Activated CD4-positive, alpha-beta T cell treated with anti-CD3 and anti-CD28 coated beads for 4 hours (primary cell): ENCODE measurements at places on chromosomes 12 and 14.

DNA sequence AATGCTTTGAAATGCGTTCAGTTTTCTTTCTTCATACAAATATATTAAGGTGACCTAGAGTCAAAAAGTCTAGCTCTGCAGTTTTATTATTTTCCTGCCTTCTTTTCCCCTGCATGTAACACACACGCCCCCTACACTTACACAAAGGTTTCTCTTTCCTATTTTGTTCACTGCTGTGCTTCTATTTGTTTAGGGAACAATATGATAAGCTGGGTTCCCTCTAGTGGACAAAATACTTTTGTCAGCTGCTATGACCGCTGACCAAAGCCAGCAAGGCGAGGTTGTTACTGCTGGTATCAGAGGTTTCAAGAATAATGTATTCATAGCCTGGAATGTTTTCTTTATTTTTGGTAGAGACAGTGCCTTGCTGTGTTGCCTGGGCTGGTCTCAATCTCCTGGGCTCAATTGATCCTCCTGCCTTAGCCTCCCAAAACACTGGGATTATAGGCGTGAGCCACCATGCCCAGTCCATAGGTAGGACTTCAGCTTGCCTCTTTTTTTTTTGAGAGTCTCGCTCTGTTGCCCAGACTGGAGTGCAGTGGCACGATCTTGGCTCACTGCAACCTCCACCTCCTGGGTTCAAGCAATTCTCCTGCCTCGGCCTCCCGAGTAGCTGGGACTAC is 33.4 kb downstream of the FNTB start:
- DNase-seq = no peak

- DNase-seq = no peak
Observed at GRCh38 chr14:77812028-77812427, 12.1 kb downstream of the ADCK1 start.

DNA sequence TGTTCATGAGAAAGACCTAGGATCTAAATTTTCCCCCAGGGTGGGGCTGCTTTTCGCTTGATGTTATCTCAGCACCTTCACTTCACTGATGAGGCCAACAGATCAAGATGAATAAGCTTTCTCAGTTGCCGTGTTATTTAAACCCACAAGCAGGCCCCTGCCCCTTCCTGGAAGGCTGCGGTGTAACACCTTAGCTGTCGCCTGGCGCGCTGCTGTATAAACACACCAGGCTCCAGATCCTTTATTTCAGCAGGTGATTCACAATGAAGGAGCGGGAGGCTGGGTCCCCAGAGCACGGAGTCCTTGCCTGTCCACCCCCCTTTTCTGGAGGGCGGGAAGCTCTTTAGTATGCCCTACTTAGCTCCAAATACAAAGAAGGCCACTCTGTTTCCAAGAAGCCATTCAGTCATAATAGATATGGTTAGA is 515.4 kb downstream of the FUT8 start:
- peak; percentile 49 for DNase-seq

DNA sequence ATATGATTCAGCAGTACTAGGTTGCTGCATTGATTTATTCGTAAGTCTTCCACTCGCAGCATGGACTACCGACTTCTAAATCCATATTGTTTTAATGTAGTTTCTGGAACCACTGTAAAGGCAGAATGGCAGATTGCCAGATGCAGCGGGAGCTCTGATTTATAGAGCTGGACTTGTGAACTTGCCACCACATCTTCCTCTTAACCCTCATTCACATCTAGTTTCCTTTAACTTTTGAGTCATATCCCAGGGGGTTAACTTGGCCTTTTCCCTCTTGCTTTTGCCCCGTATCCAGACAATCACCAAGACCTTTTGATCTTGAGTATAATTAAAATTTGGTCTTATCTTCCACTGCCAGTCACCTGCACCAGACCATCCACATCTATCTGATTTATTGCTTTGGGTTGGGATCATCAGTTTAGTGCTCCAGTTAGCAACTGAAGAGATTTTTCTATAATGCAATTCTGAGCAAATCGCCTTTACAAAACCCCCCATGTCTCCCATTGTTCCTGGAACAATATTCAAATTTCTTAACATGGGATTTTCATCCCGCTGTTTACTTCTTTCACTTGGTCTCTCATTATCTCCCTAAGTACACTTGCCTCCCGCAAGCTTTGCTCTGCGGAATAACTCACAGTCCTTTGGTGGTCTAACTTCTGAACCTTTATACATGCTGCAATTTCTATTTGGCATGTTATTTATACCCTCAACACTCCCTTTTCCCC is 130.5 kb downstream of the ACSS3 start:
- no peak for DNase-seq

- no peak for DNase-seq
Observed at GRCh38 chr12:41919526-41920261, 225.0 kb downstream of the GXYLT1 start.

DNA sequence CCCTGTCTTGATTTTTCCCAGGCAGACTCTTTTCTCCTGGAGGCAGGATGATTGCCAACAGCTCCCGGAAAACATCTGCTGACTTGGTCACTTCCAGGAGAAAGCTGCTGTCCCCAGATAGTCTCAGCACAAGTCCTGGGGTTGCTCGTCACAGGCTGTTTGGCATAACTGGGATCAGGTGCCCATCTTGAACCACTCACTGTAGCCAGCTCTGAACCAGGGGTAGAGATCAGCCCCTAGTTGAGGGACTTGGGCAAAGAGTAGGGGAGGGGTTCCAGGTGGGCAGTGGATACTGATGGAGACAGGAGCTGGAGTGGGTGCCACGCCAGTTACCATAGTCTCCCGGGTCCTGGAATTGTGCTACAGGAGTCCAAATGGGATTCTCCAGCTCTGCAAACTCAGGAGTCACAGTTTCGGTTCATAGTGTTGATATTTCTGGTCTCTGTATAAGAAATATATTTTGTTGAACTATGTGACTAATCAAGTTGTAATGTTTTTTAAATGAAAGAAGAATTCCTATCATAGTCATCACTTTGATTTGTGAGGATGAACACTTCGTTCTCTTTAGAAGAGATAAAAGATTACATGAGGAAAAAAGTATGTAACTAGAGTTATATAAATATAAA is 1154.5 kb downstream of the AACS start:
- no peak for DNase-seq

GRCh38 chr12:3436461-3437065 is 54.4 kb upstream of the PRMT8 start:
- no peak for DNase-seq

GRCh38 chr12:27828196-27828595 is 48.2 kb upstream of the MANSC4 start:
- DNase-seq = no peak

DNA sequence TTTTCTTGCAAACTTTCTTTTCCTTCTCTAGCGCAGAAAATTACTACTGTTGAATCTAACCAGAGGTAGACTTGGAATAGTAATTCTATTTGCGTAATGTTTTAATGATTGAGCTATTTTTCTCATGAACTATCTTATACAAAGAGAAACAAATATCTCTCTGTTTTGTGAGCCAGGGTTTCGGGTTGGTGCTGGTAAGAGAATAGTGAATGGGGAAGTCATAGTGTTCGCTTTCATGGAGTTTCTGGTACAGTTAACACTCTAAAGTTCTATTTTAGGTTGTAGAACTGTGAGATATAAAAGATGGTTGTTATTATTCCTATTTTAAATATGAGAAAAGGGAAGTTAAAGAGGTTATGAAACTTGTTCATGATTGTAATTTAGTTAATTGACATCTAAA is 6.6 kb downstream of the CLEC1B start:
- no peak for DNase-seq

DNA sequence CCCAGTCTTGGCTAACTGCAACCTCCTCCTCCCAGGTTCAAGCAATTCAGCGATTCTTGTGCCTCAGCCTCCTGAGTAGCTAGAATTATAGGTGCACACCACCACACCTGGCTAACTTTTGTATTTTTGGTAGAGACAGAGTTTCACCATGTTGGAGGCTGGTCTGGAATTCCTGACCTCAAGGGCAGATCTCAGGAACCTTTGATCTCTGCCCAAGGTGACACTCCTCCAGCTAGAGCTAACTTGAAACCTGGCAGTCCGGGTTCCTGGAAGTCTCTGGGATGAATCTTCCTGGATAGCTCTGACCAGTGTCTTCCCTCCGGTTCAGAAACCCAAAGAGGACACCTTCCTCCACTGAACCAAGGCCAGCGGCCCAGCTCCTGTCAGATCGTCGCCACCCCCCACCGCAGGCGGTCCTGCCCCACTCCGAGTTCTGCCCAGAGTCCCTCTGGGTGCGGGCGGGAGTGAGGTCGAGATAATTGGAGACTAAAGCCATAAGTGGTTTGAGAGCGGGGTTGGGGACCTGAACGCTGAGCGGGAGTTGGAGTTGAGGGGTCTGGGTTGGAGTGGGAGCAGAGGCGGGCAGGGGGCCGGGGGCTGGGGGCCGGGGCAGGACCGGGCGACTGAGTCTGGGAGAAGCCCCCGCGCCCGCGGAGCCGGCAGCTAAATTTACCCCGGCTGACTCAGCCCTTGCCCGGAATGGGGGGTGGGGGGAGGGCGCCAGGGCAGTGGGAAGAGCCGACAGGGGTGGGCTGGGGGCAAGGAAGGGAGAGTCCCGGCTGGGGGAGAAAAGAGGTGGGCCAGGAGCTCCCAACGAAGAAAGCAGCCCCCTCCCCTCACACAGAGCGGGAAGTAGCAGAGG is 4.7 kb downstream of the DDN start:
- DNase-seq = no peak

GRCh38 chr14:61632807-61633206 is 62.5 kb upstream of the HIF1A start:
- no peak for DNase-seq

- no peak for DNase-seq
Observed at GRCh38 chr12:57234571-57235016, 5.1 kb downstream of the SHMT2 start.

DNA sequence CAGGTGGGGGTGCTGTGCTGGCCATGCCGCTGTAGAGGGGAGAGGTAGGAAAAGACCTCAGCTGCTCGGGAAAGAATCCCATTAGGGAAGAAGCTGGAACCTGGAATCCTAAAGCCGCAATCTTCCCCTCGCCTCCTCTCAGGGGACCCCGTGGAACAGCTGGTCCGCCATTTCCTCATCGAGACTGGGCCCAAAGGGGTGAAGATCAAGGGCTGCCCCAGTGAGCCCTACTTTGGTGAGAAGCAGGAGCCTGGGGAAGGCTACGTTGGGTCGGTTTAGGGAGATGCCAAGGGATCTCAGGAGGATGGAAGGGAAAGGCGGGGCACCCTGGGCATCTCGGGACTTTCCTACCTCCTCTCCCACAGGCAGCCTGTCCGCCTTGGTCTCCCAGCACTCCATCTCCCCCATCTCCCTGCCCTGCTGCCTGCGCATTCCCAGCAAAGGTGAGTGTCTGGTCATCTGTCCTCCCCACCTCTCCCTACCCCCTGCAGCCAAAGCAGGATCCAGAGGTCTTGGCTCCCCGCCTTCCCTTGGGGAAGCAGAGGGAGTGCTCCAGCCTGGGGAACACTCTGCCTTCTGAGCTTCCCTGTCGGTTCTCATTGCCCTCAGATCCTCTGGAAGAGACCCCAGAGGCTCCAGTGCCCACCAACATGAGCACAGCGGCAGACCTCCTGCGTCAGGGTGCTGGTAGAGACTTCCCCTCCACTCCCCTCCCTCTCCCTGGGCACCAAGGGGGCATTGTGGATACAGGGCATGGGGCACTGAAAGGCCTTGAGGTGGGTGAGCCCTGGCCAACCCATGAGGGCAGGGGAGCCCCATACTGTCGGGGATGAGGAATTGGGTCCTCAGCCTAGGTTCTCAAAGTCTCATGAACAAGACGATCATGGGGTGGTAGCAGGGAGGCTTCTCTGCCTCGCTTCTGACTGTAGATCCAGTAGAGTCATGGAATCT is 12.4 kb downstream of the TNS2 start:
- DNase-seq = no peak

DNA sequence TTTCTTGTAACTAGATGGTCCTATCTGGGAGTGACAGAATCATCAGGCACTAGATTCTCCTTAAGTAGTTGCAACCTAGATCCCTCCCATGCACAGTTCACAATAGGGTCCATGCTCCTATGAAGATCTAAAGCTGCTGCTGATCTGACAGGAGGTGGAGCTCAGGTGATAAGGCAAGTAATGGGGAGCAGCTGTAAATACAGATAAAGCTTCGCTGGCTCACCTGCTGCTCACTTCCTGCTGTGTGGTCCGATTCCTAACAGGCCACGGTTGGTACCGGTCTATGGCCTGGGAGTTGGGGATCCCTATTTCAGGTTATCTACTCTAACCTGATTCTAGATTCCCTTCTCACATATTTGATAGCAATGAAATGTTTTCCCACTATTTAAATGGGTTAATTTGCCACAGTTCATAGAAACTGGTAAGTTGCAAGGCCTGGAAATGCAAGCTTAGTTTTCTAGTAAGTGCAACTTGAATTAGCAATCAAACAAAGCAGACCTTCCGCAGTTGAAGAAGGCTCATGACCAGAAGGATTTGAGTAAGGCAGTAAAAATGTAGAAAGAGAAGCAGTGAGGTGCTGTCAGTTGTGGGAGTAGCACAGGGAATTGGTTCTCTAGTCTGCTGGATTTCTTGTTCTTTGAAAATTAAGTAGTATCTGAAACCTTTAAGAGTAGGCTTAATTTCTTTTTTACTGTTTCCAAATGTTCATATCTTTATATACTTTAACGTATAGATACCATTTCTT is 332.3 kb downstream of the EGLN3 start:
- no peak for DNase-seq

DNA sequence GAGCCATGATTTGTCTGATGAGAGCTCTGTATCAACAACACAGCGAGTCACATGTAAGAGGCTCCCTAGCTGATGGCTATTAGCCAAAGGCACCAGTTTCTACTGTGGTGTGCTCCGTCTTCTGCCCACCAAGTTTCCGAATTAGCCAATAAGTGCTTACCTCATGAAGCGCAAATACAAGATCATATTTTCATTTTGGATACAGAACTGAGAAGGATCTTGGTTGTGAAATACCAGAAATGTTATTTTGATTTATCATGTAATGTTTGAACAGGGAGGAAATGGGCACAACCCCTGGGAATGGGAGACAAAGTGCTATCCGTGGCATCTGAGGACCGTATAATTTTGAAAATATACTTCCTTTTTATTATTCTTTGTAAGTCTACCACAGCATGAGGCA is 234.3 kb downstream of the DACT1 start:
- DNase-seq = no peak

- no peak for DNase-seq
Observed at GRCh38 chr12:57157588-57158173, 10.3 kb upstream of the LRP1-AS start.

GRCh38 chr12:112841906-112842305 is 50.4 kb downstream of the RPH3A start:
- DNase-seq = no peak

GRCh38 chr12:102811110-102811737 is 105.8 kb downstream of the PAH start:
- DNase-seq = no peak

- DNase-seq = no peak
Observed at GRCh38 chr14:100893760-100894159, 9.8 kb downstream of the RTL1 start.
